ENCODE measurements at places on chromosomes 6 and 20. TPM values are rescaled to one million over a fixed set of nuclear protein-coding genes. Genes with fewer than 3 reads are reported as not detected.

Gene PHIP
- 38.0 TPM for total RNA-seq

GRCh38 chr6:116290799-116291198 lies 11.1 kb upstream of the TSPYL1 start:
- no peaks in the 10 kb centered on the region for H3K36me3 ChIP-seq
- H3K4me3 ChIP-seq, result no peak overlapping the region

- H3K27ac ChIP-seq, result peak overlapping the region; percentile 44
- H3K36me3 ChIP-seq, result no peaks in the 10 kb centered on the region
- peak; percentile 41 for DNase-seq
These were observed 468.9 kb downstream of the PKHD1 start for GRCh38 chr6:51618563-51618962.

DNA sequence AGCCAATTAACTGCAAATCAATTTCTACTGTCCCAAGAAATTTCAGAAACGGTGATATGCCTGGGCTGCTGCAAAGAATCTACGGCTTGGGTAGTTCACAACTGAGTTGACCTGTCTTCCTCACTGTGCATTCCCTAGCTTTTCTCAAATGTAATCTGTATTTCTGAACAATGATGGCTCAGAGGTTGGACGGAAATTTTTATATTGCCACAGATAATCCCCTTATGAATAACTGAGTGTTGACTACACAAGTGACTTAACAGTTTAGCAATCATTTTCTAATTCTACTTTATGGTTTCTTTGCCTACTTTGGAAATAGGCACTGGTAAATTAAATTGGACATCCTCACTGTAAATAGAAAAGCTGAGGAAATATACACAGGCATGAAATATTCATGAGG lies 94.5 kb downstream of the ARHGAP18 start:
- no peaks in the 10 kb centered on the region for H3K27me3 ChIP-seq
- DNase-seq, result no peak
- no peaks in the 10 kb centered on the region for H3K36me3 ChIP-seq
- peaks cover 7% of the 10 kb centered on the region for H3K4me1 ChIP-seq
- H3K4me3 ChIP-seq, result no peak overlapping the region

GRCh38 chr6:35977308-35977707 lies 47.1 kb downstream of the SLC26A8 start:
- H3K27ac ChIP-seq, result no peak overlapping the region
- no peaks in the 10 kb centered on the region for H3K27me3 ChIP-seq
- DNase-seq, result no peak
- no peak overlapping the region for H3K4me3 ChIP-seq

Gene DSP
- 123 TPM for total RNA-seq

DNA sequence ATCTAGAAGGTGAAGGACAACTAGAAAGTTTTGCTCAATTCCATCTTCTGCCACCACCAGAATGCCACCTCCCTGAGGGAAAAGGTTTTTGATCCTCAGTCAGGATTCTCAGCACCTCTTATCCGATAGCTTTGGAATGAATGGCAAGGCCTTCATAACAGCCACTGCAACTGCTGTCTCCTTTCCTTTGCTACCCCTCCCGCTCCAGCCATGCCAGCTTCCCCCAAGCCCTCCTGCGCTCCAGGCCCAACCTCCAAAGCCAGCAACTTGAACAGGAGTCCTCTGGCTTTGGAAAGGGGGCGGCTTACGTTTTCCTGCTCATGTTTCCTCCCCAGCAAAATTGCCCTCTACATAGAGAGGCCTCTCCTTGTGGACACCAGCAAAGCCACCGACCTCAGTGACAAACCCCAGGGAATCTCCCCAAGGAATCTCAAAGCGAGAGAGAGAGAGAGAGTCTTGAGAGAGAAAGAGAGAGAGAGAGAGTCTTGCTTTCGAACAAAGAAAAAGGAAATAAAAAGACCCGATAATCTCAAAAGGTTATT lies 420 bp upstream of the BTN2A1 start:
- peak overlapping the region; percentile 91 for H3K27ac ChIP-seq
- peak; percentile 45 for DNase-seq
- no peaks in the 10 kb centered on the region for H3K36me3 ChIP-seq
- H3K4me3 ChIP-seq, result no peak overlapping the region

DNA sequence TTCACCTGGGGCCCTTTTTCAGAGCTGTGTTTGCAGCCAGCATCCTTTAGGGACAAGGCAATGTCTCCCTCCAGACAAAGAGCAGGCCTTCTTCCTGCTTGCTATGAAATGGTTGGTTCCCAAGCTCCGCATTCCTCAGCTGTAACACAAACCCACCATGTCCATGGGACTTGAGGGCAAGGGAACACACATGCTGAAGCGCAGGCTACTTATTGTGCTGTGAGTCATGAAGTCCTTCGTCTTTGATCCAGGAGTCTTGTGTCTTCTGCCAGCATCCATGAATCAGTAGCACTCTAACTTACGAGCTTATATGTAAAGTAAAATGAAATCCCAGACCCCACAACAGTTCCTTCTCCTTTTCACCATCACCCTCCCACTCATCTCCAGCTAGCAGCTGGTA lies 59.0 kb downstream of the ANKRD60 start:
- H3K27me3 ChIP-seq, result no peaks in the 10 kb centered on the region
- no peak for DNase-seq
- H3K4me3 ChIP-seq, result no peak overlapping the region
- no peaks in the 10 kb centered on the region for H3K36me3 ChIP-seq
